ENCODE measurements at places on chromosomes 2 and 18.

DNA sequence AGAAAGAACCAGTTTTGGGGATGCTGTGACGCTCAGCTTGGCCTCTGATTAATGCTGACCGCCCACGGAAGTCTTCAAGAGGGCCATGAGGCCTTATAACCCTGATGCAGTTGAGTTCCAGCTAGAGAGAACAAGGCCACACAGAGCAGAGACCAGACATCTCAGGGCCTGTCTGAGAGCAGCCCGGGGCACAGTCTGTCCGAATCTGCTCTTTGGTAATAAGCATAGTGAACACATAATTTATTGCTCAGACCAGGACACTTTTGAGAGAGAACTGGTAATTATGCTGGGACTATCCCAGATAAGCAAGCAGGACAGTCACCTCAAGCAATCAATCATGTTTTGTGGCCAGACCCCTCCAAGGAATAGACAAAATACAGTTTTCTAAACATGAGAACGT is 68.5 kb downstream of the STPG4 start:
- DNase-seq = no peak

GRCh38 chr2:120423167-120423943 is 77.4 kb downstream of the INHBB start:
- DNase-seq = no peak

GRCh38 chr2:72916743-72917137 is 579 bp upstream of the EMX1 start:
- DNase-seq = no peak

- no peak for DNase-seq
Observed at GRCh38 chr18:34901299-34901698, 139.9 kb upstream of the MAPRE2 start.

DNA sequence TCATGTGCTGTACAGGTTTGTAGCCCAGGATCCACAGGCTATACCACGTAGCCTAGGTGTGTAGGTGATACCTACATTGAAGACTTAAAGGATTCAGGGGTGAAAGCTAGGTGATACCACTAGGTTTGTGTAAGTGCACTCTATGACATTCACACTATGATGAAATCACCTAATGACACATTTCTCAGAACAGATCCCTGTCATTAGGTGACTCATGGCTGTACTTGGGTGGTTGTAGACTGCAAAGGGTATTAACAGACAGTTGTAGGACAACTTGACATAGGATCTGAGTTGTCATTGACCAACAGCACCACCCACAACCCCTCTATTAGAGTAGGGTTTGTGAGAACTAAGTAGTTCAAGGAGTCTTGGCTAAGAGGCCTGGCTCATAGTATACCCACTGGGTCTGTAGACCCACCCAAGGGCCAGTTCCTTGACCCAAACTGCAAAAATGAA is 27.7 kb upstream of the SMCHD1 start:
- DNase-seq = no peak

- no peak for DNase-seq
Observed at GRCh38 chr2:222930862-222931261, 70.0 kb downstream of the ACSL3 start.

DNA sequence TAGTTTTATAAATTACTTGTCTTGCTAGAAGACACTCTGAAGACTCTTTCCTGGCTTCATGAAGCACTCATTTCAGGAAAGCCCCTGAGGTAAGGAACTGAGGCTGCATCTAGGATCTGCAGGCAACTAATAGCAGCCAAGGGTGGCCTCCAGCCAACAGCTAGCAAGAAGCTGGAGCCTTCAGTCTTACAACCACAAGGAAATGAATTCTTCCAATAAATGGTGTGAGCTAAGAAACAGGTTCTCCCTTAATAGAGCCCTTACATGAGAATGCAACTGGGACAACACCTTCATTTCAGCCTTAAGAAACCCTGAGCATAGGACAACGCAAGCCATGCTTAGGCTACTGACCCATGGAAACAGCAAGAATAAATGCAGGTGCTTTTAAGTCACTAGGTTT is 254.6 kb upstream of the RBBP8 start:
- no peak for DNase-seq

DNA sequence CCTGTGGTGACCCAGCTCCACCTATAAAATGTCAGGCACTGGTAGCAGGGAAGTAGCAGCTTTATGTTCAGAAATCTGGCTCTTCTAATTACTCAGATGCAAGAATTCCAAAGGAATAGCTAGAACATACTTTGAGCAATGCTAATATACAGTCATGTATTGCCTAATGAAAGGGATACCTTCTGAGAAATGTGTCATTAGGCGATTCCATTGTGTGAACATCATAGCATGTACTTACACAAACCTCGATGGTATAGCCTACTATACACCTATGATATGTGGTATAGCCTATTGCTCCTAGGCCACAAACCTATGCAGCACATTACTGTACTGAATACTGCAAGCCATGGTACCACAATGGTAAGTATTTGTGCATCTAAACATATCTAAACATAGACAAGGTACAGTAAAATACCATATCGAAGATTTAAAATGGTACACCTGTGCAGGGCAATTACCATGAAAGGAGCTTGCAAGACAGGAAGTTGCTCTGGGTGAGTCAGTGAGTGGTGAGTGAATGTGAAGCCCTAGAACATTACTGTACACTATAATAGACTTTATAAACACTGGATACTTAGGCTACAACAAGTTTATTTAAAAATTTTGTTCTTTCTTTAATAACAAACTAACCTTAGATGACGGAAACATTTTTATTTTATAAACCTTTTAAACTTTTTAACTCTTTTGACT is 50.3 kb upstream of the ETAA1 start:
- DNase-seq = no peak

DNA sequence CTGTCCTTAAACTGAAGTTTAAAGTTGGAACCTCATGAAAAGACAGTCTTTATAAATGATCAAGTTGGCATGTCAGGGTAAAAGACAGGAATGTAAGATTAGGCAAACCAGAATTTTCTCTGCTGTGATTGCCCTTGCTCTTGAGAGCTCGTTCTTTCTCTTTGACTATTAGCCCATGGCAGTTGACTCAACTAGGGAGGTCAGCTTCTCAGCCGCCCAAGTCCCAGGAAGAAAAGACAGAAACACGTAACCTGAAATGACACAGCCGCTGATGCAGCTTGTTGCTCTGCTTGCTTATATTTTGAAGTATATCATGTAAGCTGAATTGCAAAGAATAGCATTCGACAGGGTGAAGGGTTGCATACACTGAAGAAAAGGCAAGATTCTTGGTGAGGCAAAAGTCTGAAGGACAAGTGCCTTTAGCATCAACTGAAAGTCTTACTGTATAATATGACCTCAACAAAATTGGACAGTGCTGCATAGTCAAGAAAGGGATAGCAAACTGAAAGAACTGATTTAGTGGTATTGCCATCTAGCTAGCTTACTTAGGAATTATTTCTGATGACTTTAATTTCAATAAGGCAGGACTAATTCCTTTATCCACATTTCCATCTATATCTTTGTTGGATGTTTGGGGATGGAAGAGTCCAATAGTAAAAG is 54.7 kb downstream of the ARHGAP15 start:
- DNase-seq = no peak

DNA sequence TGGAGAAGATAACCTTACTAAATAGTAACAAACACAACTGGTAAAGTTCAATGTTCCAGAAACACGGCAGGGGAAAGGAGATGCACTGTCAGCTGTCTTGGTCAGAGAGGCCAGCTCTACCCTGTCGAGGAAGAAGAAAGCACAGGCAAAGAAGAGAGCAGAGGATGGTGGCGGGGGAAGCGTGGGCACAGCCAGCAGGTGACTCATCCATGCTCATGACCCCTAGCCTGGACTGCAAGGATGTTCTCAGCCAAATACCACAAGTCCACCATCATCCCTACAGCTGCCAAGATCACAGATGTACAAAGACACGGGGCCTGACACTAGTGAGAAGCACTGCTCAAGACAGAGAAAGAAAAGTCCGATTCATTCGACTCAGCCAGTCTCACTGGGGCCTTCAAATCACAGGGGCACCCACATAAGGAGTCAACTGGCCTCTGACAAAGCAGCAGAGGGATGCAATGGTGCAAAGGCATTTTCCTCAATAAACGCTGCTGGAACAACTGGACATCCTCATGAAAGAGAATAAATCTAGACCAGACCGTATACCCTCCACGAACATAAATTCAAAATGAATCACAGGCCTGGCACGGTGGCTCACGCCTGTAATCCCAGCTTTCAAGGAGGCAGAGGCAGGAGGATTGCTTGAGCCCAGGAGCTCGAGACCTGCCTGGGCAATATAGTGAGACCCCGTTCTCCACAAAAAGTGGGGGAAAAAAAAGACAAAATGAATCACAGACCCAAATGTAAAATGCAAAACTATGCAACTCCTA is 5.6 kb downstream of the DTYMK start:
- no peak for DNase-seq

GRCh38 chr2:210302326-210302725 is 12.6 kb downstream of the MYL1 start:
- DNase-seq = no peak

GRCh38 chr2:144595686-144596072 is 75.8 kb upstream of the ZEB2 start:
- no peak for DNase-seq

DNA sequence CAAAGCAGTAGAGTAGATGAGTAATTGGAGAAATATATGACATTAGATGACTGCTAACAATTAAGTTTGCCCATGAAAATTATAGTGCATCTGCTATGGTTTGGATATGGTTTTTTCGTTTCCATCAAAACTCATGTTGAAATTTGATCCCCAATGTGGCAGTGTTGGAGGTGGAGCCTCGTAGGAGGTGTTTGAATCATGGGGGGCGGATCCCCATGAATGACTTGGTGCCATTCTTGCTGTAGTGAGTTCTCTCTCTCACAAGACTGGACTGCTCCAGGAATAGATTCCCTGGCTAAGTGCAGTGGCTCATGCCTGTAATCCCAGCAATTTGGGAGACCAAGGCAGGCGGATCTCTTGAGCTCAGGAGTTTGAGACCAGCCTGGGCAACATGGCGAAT is 9.7 kb upstream of the CUL3 start:
- no peak for DNase-seq
